ENCODE measurements at places on chromosomes 13 and 19.

DNA sequence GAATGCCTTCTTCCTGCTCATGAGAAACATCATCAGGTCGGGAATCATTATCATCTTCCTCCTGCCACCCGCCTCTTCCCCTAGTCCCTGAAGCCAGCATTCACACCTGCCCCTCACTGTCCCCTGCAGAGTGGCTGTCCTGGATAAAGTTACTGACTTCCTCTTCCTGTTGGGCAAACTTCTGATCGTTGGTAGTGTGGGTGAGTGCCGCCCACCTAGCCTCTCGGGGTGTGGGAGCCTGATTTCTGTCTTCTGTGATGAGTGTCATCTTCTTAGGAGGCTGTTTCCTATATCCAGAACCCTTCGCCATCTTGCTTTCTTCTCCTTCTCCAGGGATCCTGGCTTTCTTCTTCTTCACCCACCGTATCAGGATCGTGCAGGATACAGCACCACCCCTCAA, 12.5 kb downstream of the SLC44A2 start:
- no peak for DNase-seq

- DNase-seq = no peak
Measured at GRCh38 chr13:106474912-106475311, 60.5 kb downstream of the EFNB2 start.

DNA sequence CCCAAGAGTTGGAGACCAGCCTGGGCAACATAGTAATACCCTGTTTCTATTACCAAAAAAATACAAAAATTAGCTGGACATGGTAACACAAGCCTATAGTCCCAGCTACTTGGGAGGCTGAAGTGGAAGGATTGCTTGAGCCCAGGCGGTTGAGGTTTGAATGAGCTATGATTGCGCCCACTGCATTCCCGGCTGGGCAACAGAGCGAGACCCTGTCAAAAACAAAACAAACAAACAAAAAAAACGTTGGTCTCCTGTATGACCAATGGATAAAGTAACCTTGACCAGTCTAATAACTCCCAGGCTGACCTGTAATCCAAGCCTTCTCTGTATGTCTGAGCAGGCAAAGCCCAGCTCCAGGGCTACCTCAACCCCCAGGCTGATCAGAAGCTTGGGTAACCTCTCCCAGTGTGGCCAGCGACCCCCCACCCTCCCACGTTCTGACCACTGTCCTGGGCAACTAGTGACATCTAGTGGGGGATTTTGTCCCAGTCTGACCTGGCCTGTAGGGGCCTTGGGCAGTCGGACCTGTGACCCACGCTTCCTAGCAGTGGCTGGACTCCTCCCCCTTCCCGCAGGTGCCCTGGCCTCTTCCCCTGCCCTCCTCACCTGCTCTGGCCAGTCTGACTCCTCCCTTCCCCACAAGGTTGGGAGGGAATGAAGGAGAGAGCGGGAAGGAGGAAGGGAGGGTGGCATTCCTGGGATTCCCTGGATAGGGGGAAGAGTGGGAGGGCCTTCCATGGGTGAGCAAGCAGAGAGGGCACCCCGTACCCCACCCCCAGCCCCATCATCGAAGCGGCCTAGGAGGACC, 1.0 kb upstream of the BCAM start:
- DNase-seq = no peak

GRCh38 chr13:51902776-51903175, 41.0 kb downstream of the CCDC70 start:
- DNase-seq = no peak

- no peak for DNase-seq
Measured at GRCh38 chr13:76684336-76684735, 201.9 kb downstream of the KCTD12 start.

GRCh38 chr13:103283451-103283820, 217.2 kb upstream of the SLC10A2 start:
- no peak for DNase-seq

- no peak for DNase-seq
Measured at GRCh38 chr19:44694184-44694579, 4.8 kb upstream of the CEACAM16 start.

DNA sequence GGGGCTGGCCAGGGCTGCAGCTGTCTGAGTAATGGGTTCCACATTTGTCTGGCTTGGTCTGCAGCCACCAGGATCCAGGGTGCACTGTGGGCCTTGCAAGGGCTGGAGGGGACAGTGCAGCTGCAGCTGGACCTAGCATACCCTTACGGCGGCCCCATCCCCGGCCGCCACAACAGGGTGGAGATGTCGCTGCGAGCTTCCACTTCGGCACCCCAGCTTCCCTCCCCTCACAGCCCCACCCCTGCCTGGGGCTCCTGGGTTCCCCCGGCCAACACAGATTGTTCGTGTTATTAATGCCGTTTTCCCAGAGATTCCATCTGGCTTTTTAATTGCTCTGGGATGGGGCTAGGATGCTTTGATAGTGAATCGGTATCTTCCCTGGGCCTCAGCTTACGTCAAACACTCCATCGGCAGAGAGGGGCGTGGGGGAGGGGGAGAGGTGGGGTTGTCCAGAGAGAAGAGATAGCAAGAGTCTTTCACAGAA, 5.8 kb downstream of the CEBPA start:
- no peak for DNase-seq

DNA sequence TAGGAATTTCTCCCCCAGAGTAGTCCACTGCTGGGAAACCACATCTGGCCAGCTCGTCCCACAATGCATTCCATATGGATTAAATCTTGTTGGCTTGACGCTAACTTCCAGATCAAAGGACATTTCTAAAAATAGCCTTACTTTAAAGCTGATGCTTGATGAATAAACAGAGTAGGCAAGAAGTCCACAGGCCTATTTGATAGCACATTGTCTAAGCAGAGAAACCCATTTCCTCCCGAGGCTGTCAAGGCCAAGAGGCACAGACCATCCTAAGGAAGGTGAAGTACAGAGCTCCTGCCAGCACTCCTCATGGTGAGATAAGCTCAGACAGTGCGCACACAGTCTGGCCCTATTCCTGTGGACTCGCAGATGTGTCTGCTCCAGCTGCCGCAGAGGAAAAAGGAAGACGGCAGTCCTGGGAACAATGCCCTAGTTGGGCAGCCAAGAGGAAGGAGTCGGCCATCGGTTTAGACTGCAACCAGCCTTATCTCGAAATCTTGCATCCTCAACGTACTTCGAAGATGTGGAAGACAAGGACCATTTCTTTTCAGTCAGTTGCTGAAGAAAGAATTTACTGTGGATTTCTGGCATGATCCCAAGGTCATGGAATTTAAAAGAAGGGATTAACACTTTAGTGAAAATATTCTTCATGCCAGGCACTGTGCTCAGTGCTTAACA, 156.8 kb downstream of the RGCC start:
- peak; percentile 47 for DNase-seq

- no peak for DNase-seq
Measured at GRCh38 chr13:37475966-37476365, 122.6 kb downstream of the POSTN start.

- DNase-seq = no peak
Measured at GRCh38 chr19:14325863-14326262, 55.4 kb upstream of the ADGRE5 start.

DNA sequence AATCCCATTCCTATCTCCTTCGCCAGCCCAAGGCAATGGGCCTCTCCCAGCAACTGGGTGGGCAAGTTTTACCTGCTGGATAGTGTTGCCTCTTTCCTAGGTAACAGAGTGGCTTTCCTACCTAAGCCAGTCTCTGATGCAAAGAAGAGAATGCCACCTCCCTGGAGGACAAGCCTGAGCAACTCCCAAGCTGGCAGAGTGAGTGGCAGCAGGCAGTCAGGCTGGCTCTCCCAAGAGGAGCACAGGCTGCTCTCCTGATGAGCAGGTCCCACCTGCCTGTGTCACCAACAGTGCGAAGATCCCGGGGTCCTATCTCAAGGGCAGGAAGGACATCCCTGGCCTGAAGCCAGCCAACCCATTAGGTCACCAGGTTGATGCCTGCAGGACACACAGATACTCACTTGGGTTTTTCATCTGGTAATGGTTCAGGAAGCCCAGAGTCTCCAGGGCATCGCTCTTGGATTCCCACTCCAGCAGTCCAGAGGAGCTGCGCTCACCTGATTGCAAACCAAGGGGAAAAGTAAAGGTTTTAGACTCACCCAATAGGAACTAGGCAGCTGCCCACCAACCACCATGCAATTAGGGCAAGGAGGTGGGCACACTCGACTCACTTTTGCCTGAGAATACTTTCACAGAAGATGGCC, 5.5 kb upstream of the ECH1 start:
- DNase-seq = no peak

- no peak for DNase-seq
Measured at GRCh38 chr19:34461375-34462100, 20.0 kb upstream of the WTIP start.

GRCh38 chr13:66977161-66977560, 253.0 kb downstream of the PCDH9 start:
- DNase-seq = no peak

GRCh38 chr19:15284896-15285295, 47.4 kb downstream of the BRD4 start:
- DNase-seq = no peak

GRCh38 chr19:32404933-32405430, 588 bp upstream of the DPY19L3 start:
- peak; percentile 64 for DNase-seq
